ENCODE measurements at places on chromosomes 6 and 20.

DNA sequence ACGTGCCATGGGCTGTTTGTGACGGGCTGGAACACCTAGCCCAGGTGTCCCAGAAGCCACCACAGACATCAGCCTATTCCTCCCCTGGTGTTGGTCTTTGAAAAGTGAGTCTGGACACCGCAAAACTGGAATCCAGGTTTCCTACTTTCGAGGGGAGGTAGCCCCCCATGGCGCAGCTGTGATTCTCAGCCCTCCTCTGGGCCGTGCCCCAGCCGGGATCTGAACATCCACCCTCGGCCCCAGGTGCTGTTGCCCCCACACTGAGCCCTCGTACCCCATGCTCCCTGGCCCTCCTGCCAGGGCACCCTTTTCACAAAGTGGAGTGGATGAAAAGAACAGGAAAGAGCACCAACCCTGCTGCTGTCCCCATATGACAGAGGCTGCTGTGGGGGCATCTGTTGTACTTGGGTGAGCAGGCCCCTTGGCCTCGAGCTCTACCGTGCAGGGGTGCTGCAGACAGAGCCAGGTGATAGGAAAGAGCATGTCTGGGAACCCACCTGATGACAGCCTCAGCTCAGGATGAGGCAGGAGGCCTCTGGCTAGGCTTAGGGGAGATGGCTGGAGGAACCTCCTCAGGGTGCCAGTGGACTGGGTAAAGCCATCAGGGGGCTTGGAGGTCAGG, 18.8 kb upstream of the MAS1L start:
- H3K27me3 ChIP-seq = peaks cover 16% of the 10 kb centered on the region
- H3K27ac ChIP-seq = no peak overlapping the region
- H3K4me1 ChIP-seq = no peaks in the 10 kb centered on the region
- no peak for DNase-seq
- H3K4me3 ChIP-seq = no peak overlapping the region

GRCh38 chr20:2740702-2741101, 48.1 kb downstream of the EBF4 start:
- no peaks in the 10 kb centered on the region for H3K27me3 ChIP-seq
- H3K4me3 ChIP-seq = no peak overlapping the region
- H3K27ac ChIP-seq = no peak overlapping the region
- DNase-seq = no peak

DNA sequence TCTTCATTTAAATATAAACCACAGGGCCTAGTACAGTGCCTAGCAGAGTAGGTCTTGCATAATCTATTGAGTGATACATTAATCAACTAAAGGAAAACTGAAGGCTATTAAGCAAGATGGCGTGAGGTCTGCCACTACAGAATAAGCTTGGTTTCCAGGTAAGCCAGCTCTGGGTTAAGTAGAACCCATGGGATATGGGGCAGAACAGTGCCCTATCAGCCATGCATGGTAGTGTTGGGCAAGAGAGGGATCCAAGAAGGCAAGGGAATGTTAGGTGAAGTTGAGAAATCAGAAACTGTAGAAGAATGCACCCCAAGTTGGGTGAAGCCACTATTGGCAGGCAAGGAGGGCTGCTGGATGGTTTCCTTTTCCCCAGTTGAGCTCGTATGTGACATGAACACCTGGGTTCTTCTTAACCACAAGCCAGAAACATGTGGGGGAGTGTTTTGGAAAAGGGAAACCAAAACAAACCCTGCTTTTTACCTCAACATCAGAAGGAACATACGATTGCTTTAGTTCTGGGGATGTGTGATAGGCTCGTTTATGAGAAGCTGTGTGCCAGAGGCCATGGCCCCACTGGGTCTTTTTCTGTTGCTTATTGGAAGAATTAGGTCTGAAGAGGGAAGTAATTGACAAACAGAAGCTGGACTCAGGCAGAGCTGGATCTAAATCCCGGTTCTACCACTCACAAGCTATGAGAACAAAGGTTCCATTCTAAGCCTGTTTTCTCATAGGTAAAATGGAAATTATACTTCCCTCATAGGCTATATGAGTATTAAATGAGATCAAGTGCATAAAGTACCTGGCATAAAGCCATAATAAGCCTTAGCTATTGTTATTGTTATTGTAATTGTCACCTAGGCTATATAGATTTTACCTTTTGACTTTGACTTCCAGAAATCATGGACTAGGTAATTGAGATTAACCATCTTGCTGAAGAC, 33.5 kb downstream of the NEDD9 start:
- H3K27me3 ChIP-seq = no peaks in the 10 kb centered on the region
- peaks cover 7% of the 10 kb centered on the region for H3K36me3 ChIP-seq
- H3K4me3 ChIP-seq = peak overlapping the region; percentile 61
- H3K4me1 ChIP-seq = peaks cover 55% of the 10 kb centered on the region

GRCh38 chr6:151252634-151253033, 12.9 kb downstream of the AKAP12 start:
- H3K4me3 ChIP-seq = no peak overlapping the region
- DNase-seq = no peak
- H3K27ac ChIP-seq = no peak overlapping the region
- H3K4me1 ChIP-seq = peaks cover 9% of the 10 kb centered on the region

GRCh38 chr6:123489589-123489988, 147.2 kb downstream of the TRDN start:
- no peaks in the 10 kb centered on the region for H3K36me3 ChIP-seq
- DNase-seq = no peak
- H3K27ac ChIP-seq = no peak overlapping the region
- no peaks in the 10 kb centered on the region for H3K4me1 ChIP-seq
- H3K4me3 ChIP-seq = no peak overlapping the region
- H3K27me3 ChIP-seq = no peaks in the 10 kb centered on the region

GRCh38 chr6:11272491-11273192, 40.2 kb upstream of the NEDD9 start:
- no peak overlapping the region for H3K27ac ChIP-seq
- H3K36me3 ChIP-seq = peaks cover 2% of the 10 kb centered on the region
- H3K4me1 ChIP-seq = peaks cover 27% of the 10 kb centered on the region
- H3K27me3 ChIP-seq = no peaks in the 10 kb centered on the region

GRCh38 chr6:138410972-138411880, 7.2 kb downstream of the HEBP2 start:
- H3K4me1 ChIP-seq = peaks cover 21% of the 10 kb centered on the region
- peaks cover 20% of the 10 kb centered on the region for H3K36me3 ChIP-seq
- peak overlapping the region; percentile 35 for H3K4me3 ChIP-seq
- DNase-seq = peak; percentile 17

GRCh38 chr20:37382482-37383120, 36.7 kb downstream of the SRC start:
- DNase-seq = no peak
- H3K27ac ChIP-seq = no peak overlapping the region
- no peaks in the 10 kb centered on the region for H3K36me3 ChIP-seq
- H3K4me3 ChIP-seq = peak overlapping the region; percentile 12

DNA sequence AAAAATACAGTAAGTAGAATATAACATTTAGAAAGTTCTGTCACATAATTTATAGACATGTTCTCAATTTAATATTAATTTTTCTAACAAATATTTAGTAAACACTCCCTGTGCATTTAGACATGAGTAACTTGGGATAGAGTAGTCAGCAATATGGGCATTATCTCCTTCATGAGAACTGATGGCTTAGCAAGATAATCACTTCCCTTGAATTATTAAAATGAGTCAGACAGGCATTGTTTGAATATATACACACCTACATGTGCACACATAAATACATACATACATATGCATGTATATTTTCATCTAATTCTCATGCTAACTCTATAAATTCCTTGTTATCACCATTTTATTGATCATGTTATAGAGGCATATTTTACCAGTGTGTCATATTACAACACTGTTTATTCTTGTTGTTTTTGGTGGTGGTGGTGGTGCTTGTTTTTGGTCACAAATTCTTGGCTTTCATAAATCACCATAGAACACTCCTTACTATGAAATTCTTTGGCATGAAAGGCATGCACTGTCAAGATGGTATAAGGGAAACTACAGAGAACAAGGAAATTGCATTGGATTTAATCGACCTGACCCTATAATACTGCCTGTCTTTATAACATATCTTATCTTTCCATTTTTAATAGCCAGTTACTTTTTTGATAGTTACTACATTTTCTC, 434.5 kb upstream of the MANEA start:
- no peaks in the 10 kb centered on the region for H3K4me1 ChIP-seq
- no peak overlapping the region for H3K27ac ChIP-seq
- H3K4me3 ChIP-seq = no peak overlapping the region
- H3K36me3 ChIP-seq = no peaks in the 10 kb centered on the region

DNA sequence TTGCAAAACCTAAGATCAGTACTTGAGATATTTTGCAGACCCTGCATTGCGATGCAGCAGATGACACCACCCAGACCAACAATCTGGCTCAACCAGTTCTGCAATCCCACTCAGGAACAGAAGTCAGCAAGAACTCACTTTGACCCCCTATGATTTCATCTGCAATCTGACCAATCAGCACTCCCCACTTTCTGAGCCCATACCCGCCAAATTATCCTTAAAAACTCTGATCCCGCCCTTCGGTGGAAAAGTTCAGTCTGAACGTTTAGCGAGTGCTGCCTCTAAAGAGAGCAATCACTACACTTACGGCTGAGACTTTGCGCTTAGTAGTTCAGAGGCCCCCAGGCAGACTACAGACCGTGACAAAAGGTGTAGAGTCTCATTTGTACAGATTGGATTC, 17.3 kb upstream of the KIAA1586 start:
- no peak overlapping the region for H3K27ac ChIP-seq
- no peak for DNase-seq
- no peak overlapping the region for H3K4me3 ChIP-seq
- peaks cover 7% of the 10 kb centered on the region for H3K36me3 ChIP-seq
- peaks cover 19% of the 10 kb centered on the region for H3K27me3 ChIP-seq

- no peaks in the 10 kb centered on the region for H3K4me1 ChIP-seq
- H3K4me3 ChIP-seq = no peak overlapping the region
- no peak for DNase-seq
- H3K36me3 ChIP-seq = no peaks in the 10 kb centered on the region
Observed at GRCh38 chr6:113347436-113347835, 509.7 kb upstream of the MARCKS start.

DNA sequence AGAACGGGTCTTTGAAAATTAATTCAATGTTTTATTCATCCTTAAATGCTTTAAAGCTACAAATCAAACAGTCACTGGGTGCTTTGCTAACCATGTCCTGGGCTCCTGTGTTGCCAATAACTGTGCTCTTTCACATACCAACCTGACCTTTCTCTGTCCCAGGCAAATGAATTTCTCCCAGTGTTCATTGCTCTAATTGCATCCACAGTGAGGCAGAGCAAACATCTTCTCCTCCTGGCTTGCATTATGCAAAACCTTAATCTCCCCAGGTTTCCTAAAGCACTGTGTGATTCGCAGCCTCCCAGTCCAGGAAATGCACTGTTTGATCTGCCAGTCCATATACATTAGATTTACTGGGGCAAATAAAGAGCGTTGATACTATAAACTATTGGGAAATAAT, 219.0 kb downstream of the PREX1 start:
- no peak overlapping the region for H3K4me3 ChIP-seq
- peaks cover 16% of the 10 kb centered on the region for H3K4me1 ChIP-seq
- H3K27me3 ChIP-seq = peaks cover 9% of the 10 kb centered on the region
- H3K27ac ChIP-seq = no peak overlapping the region

DNA sequence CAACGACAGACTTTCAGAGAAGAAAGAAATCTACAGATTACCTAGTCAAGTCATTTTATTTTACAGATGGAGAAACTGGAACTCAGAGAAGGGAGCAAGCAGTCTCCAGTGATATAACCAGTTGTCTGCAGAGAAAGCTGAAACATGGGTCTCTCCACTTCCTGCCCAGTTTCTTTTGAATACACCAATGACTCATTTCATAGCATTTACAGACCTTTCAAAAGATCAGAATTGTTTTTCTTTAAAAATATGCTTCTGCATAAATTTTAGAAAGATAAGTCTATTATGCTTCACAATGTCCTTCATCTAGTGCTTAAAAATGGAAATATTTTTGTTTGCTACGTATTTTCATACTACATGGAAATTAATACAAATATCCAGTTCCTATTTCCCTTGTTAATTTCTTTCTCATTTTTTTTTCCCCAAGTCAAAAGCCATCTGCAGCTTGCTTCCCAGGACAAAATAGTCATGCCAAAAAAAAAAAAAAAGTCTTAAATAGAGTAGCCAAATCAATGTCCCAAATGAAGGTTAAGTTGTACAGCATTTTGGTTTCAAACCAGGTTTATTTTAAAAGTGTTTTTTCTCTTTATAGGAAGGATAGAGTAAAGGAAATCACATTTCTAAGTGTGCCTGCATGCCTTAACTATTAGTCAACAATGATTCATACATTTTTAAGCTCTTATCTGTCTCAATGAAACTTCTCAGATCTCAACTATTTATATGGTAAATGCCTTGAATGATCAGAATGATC, 36.9 kb downstream of the ARHGAP18 start:
- DNase-seq = peak; percentile 35
- H3K4me1 ChIP-seq = peaks cover 56% of the 10 kb centered on the region
- H3K27me3 ChIP-seq = no peaks in the 10 kb centered on the region
- no peaks in the 10 kb centered on the region for H3K36me3 ChIP-seq
- H3K27ac ChIP-seq = peak overlapping the region; percentile 47

- H3K27ac ChIP-seq = peak overlapping the region; percentile 72
- peak overlapping the region; percentile 68 for H3K4me3 ChIP-seq
- DNase-seq = no peak
- H3K27me3 ChIP-seq = no peaks in the 10 kb centered on the region
Observed at GRCh38 chr6:127902933-127903332, 2.1 kb upstream of the THEMIS start.

DNA sequence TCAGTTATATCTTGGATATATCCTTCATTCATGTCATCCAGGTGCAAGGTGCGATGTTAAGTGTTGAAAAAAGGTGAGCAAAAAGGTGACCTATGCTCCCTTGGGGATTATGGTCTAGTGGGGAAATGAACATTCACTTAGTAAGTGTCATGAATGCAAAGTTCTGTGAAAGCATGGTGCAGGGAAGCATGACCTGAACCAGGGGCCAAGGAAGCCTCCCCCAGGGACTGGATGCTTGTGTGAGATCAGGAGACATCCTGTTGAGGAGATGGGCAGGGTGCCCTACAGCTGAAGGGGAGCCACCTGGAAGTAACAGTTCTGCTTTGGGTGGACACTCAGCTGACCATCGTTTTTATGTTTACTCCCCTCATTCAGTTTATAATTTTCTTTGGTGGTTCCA, 179.5 kb downstream of the SYNDIG1 start:
- no peaks in the 10 kb centered on the region for H3K36me3 ChIP-seq
- H3K4me3 ChIP-seq = no peak overlapping the region
- DNase-seq = no peak
- no peak overlapping the region for H3K27ac ChIP-seq
- H3K27me3 ChIP-seq = no peaks in the 10 kb centered on the region
- H3K4me1 ChIP-seq = no peaks in the 10 kb centered on the region

DNA sequence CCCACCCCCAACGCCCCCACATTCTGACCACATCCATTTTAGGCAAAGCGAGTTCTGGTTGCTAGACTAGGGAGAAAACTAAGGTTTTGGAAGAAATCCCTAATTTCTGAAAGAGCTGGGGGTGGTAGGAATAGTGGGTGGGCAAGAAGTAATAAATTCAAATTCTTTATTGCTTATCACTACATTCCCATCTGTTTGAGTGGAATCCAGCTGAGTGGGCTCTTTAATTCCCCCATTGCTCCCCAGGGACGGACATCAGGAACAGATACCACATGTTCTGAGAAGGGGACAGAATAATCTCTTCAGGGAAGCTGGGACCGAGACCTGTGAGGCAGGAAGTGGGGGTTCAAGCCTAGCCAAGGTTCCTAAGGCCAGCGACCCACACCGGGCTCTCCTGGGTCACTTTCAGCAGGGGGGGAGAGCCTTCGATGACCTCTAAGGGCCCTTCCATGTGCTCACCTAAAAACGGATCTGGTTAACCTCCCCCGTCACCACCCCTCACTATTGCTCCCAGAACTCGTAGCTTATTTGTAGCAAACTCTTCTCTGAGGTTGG, 42.3 kb upstream of the MRPS10 start:
- no peaks in the 10 kb centered on the region for H3K27me3 ChIP-seq
- H3K36me3 ChIP-seq = peaks cover 18% of the 10 kb centered on the region
- peak overlapping the region; percentile 46 for H3K27ac ChIP-seq
- peaks cover 22% of the 10 kb centered on the region for H3K4me1 ChIP-seq

GRCh38 chr20:5039255-5039657, 37.9 kb upstream of the SLC23A2 start:
- peaks cover 8% of the 10 kb centered on the region for H3K4me1 ChIP-seq
- no peak overlapping the region for H3K4me3 ChIP-seq
- H3K27ac ChIP-seq = no peak overlapping the region
- DNase-seq = peak; percentile 36
